Caki2 (cell line): ENCODE measurements at places on chromosomes 4 and X. TPM values are rescaled to one million over a fixed set of nuclear protein-coding genes. Genes with fewer than 3 reads are reported as not detected.

The CXCL10 gene
- total RNA-seq, result 0.52 TPM in 1 of 2 replicates, not detected in the other

GRCh38 chrX:108044554-108045256, at the start of gene VSIG1:
VSIG1 (plus strand) TSS chrX:108045065; CDS start chrX:108045131, 66 bp downstream.
- no peak for DNase-seq

DNA sequence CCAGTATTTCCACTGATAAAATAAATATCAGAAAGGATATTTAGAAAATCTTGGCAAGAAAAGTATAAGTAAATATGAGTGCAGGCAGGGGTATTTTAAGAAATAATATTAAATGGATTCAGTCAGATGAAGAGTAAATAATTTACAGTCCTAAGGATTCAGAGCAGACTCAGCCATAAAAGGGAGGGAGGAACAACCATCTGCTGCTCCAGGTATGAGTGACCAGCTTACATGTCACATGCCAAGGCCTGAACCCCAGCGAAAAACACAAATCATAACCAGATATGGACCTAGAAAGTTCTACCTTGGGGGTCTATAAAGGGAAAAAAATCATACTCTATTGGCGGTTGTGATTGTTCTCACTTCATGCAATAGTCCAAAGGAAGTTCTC, 166.8 kb downstream of the COL4A6 start:
- DNase-seq, result no peak

- DNase-seq, result no peak
These were observed 1.1 kb upstream of the SLBP start for GRCh38 chr4:1713003-1713851.

- peak; percentile 41 for DNase-seq
These were observed 15.8 kb upstream of the CLTRN start for GRCh38 chrX:15680401-15680800.

DNA sequence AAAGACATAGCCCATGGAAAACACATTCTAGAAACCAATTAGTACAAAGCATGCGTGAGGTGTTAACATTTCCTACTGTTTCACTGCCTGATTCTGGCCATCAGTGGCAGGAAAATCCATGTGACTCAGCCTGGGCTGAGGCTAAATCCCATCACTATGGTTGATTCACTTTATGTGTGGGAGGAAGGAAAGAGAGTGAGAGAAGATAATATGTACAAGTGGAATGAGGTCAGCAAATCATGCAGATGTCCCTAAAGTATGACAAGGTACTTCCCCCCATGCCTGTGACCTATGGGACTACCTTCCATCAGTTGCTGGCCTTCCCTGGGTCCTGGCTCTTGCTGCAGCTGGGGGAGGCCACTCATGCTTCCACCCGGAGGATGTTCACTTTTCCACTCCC, 64.2 kb upstream of the MAP3K15 start:
- peak; percentile 19 for DNase-seq

DNA sequence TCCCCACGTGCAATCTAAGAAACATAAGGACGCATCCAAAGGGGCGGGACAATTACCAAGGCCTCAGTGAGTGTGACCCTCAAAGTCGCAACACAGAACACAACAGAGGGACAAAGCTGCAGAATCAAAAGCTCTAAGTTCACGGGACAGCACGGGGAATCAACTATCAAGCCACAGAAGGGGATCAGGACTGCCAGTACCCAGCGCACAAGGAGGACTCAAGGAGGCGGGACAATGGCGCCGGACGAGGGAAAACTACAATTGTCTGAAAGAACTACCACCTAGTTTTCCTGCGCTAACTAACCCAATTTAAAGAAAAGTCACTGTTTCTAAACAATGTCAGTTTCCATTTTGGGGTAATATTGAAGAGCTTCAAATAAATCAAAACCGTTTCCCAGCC, 1.3 kb downstream of the FAM53A start:
- DNase-seq, result no peak

The IL3RA gene
- not detected in 2 replicates for total RNA-seq

The EDA gene
- 0.07 and 1.2 TPM in 2 replicates for total RNA-seq

DNA sequence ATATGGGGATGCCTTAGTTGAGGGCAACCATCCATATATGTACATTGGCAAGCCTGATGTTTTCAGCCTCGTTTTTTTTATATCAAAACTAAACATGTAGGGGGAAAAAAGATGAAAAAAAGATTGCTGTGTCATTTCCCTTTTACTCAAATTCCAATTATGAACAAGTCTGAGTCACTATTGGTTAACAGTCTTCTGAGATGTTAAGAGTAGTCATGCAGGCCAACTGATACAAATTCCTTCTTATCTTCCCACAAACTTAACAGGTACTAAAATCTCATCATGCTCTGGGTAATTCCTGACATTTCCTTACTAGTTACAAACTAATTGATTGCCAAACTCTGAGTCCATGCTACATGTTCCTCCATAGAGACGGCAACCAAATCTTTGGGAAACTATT, 222.1 kb downstream of the FRMPD4 start:
- DNase-seq, result peak; percentile 48

- no peak for DNase-seq
These were observed 102.8 kb upstream of the MXRA5 start for GRCh38 chrX:3449287-3449686.

DNA sequence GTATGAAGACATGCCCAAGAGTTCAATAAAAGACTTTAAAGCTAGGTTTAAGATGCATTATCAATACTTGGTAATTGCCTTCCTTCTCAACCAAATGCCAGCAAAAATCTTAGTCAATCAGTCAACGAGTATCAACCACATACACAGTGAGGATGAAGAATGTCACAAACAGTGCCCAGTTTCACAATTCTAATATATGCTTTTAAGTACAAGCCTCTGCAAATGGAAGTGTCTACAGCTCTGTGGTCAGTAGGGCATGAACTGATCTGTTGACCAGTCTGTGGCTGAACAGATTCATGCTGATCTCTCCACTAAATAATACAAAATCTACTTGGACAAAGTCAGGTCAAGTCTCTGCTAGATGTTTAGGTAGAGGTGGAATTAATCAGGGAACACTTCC, 27.9 kb downstream of the PPARGC1A start:
- no peak for DNase-seq

DNA sequence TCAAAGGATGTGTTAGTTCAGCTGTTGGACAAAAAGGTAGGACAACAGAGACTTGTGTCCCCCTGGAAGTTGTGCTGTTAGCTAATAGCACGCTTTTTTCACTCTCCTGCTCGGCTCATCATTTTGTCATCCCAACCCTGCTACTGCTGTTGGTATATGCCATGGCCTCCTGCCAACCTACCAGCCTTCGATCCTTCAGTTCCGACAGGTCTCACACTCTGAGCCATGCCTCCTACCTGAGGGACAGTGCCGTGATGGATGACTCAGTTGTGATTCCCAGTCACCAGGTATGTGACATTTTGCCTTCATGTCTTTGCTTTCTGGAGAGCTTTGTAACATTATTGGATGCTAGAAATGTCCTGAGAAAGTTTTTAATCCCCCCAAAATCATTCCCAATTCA, 268.1 kb downstream of the ANK2 start:
- no peak for DNase-seq

DNA sequence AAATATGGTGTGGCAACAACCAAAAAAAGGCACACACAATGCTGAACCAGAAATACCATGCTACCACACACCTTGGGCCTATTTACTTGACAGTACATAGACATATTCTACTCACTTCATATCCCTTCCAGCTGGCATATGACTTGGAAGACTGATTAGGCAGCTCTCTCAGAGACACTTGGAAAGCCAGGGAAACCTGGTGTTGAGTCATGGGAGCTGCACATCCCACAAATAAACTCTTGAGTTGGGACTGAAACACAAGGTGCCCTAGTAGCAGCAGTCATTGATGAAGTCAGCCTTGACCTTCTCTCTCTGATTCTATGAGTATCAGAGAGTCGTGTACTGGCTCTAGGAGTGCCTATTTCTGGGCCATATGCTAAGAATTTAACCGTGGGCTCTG, 776.6 kb upstream of the LCORL start:
- DNase-seq, result no peak

The EPHA5 gene
- total RNA-seq, result not detected in 2 replicates
